Cardiac fibroblast (primary cell): ENCODE measurements at places on chromosomes 2 and 18.

DNA sequence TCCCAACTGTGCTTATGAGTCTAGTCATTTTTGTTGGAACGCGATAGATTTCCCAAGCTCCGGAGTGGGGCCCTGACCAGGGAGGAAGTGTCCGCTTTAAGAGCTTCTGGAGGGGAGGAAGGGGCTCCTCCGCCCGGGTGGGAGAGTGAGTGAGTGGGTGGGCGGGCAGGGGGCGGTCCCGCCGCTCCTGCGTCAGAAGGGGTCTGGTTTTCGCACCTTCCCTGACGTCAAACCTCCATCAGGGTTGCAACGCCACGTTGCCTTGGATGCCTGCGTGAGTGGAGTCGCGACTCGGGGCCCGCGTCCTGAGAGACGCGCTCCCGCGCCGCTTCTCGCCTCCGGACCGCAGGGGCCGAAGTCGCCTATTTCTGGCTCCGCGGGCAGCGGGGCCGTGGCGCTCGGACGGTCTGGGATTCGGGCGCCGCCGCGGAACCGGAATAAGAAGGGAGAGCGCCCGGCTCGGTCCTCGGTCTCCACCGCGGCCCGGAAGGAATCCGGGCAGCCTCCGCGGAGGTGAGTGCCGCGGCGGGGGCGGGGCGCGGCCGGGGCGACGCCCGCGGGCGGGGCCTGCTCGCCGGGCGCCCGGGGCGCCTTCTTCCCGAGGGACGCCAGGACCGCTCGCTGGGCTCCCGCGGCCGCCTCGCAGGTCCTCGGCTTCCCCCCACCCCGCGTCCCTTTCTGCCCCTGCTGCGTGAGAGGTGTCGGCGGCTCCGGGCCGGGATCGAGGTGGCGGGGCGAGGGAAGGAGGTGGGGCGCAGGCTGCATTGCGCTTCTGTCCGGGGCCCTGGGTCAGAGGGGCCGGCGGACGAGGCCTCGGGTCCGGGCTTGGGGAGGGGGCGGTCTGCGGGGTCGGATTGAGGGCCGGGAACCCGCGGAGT is at the start of gene ZDBF2:
Gene ZDBF2, plus strand, starts transcription at position 230 of the 878 bp plus-strand sequence. CDS start 7,187 bp downstream, outside the sequence.
- peak; percentile 82 for DNase-seq

DNA sequence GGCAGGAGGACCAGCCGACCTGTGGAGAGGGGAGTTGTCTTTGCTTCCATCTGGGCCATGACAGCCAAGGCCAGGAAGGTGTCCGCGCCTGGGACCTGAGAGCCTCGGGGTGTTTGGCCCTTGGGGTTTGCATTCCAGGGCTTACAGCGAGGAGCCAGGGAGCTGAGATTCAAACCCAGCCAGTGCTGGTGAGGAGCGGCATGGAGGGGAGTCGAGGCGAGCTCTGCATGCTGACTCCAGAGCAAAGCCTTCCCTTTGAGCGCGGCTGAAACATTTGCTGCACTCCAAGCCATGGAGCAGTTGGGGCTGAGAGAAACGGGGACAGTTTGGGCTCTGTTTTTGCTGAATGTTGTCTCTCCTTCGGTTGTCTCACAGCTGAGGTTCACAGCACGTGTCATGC is 77.4 kb downstream of the TWIST2 start:
- no peak for DNase-seq

DNA sequence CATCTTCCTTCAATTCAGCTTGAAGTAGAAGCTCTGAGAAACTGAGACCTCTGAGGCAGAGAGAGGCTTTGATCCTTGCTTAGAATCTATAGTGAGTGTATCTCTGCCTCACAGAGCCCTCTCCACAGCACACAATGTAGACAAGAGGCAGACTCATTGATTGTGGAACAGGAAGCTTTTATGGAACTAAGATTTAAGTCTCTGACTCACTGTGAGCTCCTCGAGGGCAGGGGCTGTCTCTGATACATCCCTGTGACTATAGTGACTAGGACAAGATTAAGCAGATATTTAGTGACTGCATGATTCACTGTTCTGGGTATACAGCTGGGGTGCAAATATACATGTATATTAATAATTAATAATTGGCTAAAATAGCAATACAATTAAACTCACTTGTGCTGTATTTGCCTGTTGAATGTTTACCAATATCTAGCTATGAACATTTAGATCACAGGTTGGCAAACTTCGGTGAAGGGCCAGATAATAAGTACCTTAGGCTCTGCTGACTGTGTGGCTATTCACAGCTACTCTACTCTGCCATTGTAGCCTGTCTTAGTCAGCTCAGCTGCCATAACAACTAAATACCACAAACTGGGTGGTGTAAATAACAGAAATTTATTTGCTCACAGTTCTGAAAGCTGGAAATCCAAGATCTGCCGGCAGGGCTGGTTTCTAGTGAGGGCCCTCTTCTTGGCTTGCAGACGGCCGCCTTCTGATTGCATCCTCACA is 54.4 kb downstream of the ARHGEF4 start:
- no peak for DNase-seq

DNA sequence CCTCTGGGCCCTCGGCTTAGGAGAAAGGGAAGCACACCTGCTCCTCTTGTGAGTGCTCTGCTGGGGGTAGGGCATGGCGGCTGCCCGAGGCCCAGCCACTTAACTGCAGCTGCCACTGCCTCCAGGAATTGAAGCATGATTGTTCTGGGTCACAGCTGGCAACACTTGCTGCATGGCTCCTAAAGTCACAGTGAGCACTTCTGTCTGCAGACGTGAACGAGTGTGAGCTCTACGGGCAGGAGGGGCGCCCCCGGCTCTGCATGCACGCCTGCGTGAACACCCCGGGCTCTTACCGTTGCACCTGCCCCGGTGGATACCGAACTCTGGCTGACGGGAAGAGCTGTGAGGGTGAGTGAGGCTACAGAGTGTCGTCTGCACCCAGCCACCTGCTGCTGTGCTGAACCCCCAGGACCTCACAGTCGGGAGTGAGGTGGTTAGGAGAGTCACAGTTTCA is 44.4 kb downstream of the FBLN7 start:
- no peak for DNase-seq

- DNase-seq: no peak
Measured at GRCh38 chr2:14348247-14348646, 284.3 kb upstream of the LRATD1 start.

DNA sequence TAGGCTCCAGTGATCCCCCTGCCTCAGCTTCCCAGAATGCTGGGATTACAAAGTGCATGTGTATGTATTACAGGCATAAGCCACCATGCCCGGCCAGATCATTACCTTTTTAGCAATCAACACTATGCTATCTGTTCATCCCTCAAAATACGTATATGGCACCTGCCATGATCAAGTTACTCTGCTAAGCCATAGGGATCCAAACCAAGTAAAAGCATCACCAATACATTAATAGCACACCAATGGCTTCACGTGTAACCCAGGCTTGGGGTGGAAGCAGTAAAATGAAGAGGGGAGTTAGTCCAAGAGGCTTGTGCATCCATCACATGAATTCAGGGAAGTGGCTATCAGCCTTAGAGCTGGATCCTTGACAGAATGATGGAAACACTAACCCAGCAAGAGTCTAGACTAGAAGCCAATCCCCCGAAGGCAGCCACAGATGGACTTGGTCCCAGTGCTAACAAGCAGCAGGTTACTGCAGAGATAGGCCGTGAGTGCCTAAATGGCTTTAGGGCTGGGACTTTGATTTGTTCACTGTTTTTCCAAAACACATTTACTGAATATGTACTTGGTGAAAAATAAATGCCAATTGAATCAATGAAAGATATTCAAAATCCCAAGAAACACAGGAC is 11.3 kb downstream of the HDLBP start:
- no peak for DNase-seq

DNA sequence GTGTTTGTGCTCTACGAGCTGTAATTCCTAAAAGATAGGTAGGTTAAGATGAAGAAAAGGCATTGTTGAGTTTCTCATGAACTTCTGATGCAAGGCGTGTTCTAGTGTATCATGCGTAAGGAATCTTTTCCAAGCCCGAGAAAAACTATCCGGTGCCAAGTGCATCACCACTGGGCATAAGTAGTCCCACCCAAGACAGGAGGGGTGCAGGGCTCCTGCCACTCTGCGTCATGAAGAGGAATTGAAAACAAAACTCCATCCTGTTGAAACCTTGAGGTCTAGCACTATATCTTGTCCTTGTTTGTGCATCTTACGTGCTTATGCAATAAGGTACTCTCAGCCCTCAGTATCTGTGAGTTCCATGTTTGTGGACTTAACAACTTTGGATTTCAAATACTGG is 45.7 kb downstream of the RAB31 start:
- DNase-seq: peak; percentile 12

DNA sequence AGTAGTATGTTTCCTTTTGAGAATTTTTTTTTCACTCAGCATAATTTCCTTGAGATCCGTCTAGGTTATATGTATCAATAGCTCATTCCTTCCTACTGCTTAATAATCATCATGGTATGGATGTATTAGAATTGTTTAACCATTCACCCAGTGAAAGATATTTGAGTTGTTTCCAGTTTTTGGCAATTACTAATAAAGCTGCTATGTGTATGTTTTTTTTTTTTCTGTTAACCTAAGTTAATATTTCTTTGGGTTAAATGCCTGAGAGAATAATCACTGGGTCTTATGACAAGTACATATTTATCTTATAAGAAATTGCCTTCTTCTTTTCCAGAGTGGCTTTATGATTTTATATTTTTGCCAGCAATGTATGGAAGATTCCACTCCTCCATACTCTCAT is 96.4 kb upstream of the ST6GAL2 start:
- peak; percentile 31 for DNase-seq

DNA sequence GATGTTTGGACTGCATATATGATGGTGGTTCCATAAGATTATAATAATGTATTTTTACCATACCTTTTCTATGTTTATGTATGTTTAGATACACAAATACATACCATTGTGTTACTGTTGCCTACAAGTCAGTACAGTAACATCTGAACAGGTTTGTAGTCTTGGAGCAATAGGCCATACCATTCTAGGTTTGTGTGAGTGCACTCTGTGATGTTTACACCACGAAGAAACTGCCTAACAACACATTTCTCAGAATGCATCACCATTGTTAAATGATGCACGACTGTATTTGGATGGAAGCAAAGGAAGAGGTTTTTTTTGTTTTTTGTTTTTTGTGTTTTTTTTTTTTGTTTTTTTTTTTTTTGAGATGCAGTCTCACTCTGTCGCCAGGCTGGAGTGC is 9.5 kb downstream of the DUSP19 start:
- DNase-seq: no peak

DNA sequence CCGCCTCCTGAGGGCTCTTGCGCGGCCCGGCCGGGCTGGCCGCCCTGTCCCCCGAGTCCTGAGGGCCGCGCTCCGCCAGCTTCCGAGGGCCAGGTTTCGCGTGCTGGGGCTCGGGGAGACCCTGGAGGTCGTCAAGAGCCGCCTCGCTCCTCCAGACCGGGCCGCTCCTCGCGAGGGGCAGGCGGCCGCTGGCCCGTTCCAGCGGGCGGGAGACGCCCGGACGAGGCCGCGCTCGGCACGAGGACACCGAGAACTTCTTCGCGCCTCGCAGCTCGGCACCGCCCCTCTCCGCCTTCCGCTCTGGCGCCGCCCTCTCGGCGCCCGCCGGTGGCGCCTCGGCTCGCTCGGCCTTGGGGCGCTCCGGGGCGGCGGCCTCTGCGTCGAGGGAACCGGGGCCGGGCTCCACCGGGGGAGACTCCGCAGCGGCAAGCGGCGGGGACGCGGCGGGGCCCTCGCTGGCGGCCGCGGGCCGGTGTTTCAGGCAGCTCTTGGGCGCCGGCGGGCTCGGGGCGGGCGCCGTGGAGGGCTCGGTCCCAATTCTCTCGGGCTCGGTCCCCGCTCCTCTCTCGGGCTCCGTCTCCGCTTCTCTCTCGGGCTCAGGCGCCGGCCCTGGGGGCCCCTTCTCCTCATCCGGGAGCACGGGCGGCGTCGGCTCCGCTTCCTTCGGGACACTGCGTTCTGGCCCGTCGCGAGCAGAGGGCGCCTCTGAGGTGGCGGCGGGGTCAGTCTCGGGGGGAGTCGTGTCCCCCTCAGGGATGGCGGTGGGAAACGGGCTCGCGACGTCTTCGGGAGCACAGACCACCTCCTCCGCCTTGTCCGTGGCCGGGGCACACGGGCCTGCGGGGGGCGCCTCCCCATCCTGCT is 91.6 kb upstream of the MGAT4A start:
- DNase-seq: no peak

GRCh38 chr2:85604568-85605339 is 2.3 kb upstream of the TMEM150A start:
- DNase-seq: peak; percentile 40

DNA sequence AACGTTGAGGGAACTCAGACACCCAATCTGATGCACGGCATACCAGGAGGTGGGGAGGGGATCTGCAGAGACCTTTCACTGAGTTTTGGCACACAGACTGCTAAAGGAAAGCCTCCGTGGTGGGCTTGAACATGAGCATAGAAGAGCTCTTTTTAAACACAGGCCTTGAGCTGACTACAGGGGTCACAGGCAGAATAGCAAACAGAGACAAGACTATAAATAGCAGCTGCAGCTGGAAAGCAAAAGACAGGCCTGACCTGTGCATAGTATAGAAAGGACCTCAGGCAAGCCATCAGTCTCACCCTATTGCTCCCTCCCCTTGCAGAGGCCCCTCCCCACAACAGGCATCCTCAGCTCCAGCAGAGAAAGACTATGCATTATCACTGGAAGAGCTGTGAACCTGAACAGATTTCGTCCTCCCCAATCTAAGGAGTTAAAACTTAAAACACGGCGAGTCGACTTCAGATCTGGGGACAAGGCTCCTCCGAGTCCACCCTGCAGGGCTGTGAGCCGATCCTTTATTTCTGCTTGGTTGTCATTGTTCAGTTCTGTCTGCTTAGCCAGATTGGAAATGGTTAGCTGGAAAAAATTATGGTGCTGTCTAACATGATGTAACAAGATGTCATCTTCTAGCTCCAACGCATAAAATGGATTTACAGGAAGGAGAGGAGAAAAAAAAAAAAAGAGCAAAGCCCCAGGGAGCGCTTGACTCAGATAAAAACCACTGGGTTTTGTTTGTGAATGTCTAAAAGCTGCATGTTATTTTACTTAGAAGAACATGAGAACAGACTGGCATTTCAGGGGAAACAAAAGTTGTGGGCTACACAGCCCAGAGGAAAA is 25.2 kb upstream of the LCLAT1 start:
- DNase-seq: peak; percentile 79

GRCh38 chr2:212034841-212035585 is 503.6 kb downstream of the ERBB4 start:
- no peak for DNase-seq

DNA sequence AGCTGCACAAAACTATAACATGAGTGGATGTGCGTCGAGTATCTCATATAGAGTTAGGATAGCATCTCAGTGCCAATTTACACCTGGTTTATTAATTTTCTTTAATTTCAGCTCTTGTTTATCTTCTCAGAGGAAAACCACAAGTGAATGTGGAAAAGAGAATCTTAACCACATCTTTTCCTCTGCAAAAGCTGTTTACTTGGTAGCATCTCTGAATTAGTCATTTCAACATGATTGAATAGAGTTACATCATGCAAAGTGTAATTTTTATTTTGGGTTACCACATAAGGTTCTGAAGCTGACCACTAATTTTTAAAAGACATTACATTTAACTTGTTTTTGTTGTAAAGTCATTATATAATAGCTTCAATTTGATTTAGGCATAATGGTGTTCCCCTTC is 83.8 kb upstream of the FAM237A start:
- peak; percentile 15 for DNase-seq
